ENCODE measurements at places on chromosomes 5 and 9.

DNA sequence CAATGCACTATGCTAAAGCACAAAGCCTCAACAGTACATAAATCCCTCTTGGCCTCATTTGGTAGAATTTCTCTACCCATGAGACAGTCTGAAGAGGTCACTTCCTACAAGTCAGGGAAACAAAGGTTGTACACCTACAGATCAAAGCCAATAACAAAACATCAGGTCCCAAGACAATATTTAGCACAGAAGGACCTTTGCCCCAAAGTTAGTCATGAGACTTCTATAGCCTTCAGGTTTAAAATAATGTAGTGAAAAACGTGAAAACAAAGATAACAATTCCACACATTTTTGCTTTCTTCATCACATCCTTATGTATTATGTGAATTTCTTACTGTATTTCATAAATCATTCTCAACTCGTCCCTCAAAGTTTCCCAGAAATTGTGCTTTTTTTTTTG lies 15.8 kb downstream of the AFF4 start:
- DNase-seq = no peak

DNA sequence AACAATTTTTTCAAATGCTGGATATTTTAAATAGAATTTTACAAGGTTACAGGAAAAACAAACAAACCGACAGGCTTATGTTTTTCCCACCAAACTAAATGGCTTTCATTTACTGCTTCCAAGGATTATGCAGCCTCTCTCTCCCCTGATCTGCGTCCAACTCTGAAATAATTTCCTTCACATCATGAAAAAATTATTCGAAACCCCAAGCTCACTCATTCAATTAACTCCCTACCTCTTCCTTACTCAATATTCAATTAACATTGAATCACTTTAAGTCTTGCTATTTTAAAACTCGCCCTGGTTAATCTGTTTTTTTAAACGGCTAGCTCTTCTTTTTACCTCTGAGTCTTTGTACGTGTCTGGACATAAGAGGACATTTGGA lies 336.2 kb downstream of the AGTPBP1 start:
- no peak for DNase-seq

GRCh38 chr9:97556721-97557605 lies 55.5 kb downstream of the TMOD1 start:
- no peak for DNase-seq

DNA sequence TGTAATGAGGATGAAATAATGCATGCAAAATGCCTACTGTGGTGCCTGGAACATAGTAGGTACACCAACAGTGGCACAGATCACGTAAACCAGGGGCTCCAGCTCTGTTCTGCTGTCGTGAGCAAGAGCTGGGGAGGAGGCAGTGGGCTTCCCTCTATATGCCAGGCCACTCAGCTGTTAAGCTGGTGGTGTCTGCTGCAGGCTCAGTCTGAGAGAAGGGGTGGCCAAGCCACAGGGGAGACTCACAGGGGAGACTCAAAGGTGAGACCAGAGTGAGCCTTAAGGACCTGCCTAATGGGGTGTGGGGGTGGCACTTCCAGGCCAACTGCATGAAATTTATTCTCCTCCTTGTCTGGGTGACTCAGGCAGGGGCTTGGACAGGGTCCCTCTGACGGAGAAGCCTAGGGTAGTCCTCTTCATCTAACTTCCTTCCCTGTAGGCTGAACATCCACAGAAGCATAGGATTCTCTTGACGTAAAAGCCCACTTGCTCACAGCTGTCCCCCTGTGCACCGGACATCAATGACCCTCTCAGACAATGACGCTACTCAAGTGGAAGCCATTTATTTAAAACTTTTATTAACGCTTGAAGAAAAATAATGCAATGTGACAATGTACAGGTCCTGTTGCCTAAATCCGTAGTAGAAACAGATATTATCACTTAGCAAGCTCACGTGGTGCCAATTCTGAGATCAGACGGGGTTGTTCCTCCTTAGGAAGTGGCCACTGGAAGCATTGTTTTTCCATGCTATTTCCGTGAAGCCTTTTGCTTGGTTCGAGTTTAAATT lies 13.9 kb downstream of the STC2 start:
- no peak for DNase-seq

- DNase-seq = no peak
Observed at GRCh38 chr9:15155826-15156225, 151.2 kb downstream of the TTC39B start.
